Activated CD8-positive, alpha-beta memory T cell treated with anti-CD3 and anti-CD28 coated beads for 1 hour (primary cell): ENCODE measurements at places on chromosomes 7 and 10.

DNA sequence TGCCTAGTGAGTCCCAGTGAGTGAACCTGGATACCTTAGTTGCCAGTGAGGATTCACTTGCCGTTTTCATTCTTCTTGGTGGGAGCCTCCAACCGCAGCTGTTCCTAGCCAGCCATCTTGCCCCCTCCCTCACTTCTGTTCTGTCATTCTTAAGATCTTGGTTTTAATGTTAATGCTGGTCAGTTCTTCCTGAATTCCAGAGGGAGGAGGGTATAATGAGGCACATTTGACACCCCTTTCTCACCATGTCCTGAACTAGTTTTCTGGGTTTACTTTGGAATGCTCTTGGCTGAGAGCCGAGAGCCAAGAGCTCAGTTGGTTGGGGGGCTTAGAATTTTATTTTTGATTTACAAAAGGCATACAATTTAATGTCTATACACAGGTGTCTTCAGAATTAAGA is 78.5 kb upstream of the ADCY1 start:
- DNase-seq = no peak

DNA sequence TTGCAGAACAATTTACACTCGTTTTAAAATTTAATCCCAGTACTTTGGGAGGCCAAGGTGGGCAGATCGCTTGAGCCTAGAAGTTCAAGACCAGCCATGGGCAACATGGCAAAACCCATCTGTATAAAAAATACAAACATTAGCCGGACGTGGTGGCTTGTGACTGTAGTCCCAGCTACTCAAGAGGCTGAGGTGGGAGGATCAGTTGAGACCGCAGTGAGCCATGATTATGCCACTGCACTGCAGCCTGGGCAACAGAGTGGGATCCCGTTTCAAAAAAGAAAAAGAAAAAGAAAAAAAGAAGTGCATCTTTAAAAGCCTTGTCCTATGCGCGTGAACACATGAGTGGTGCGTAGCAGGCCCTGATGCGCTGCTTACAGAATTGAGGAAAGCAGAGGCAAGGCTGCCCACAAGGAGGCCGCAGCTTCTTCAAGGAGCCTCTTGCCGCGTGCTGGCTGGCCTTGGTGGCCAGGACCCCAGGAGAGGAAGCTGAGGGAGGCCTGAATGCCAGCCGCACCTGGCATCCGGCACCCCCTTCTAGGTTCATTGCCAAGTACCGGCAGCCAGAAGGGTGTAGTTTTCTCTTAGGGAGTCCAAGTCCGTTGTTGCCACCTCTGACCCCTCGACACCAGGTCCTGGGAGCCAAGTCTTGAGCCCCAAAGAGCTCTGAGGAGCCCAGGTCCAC is 124.5 kb downstream of the UBE2H start:
- no peak for DNase-seq

- no peak for DNase-seq
Observed at GRCh38 chr7:122790591-122790990, 87.9 kb upstream of the RNF148 start.

DNA sequence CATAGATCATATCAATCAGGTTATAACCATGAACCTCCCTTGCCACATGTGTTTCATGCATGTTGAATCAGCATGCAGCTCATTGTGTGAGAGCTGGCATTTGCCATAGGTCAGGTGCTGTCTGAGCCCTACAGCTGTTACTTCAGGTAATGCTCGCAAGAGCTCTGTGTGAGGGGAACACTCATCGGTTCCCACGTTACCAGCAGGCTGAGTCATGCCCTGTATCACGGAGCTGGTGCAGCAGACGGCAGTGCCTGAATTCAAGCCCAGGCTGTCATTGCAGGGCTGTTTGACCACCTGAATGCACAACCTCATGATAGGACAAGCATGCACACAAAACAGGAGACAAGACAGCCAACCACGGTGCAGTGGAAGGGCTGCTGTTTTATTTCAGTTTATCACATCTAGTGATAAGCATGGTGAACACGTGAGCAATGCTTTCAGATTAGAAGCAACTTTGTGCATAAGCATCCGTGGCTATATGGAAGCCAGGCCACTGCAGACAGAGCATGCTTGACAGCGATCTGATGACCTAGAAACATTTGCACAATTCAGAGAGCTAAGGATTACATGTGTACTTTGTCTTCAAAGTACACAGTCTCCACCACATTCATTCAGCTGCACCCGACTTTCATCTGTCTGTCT is 56.4 kb upstream of the PFKP start:
- DNase-seq = no peak
